Muscle of back (tissue), 13 donors: ENCODE measurements at places on chromosomes 12 and 14. TPM values are rescaled to one million over a fixed set of nuclear protein-coding genes. Genes with fewer than 3 reads are reported as not detected.

- DNase-seq = no peak
These were observed 21.1 kb downstream of the ENTPD5 start for GRCh38 chr14:73997944-73998447.

GRCh38 chr14:97687944-97688630 is 890.9 kb downstream of the VRK1 start:
- DNase-seq = peak; percentile 31

DNA sequence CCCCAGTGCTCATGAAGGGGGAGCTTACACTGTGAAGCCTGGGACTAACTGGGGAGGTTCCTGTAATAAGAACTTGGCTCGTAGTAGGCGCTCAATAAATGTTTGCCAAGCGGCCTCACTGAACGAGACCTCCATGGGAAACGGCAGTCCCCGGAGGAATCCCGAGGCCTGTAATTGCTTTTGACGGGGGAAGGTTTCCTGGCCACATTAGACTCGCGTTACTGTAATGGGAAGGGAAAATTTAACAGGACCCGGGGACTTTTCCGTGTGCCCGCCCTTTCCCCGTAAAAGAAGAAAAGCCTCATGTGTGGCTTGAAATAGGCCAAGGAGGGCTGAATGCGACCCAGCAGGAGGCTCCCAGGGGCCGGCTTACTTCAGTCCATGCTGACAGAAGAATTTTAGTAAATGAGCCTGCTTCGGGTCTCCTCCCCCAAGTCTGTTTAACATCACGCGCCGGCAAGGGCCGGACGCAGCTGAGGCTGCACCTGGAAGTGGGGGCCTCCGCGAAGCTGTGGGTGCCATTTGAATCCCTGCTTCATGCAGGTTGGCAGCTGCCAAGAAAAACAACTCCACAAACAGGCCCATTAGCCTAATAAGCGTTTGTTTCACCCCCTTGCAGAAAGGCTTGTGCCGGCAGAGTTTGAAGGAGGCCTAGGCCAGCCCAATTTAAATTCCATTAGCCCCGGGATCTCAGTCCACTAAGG is 39.8 kb upstream of the PWP1 start:
- DNase-seq = peak; percentile 44

Gene CEBPE
- polyA plus RNA-seq = 0.13 TPM

Gene RAD52
- polyA plus RNA-seq = 16.3 TPM

Gene AP4S1
- polyA plus RNA-seq = 14.4 TPM

Gene SYNDIG1L
- not detected for polyA plus RNA-seq

DNA sequence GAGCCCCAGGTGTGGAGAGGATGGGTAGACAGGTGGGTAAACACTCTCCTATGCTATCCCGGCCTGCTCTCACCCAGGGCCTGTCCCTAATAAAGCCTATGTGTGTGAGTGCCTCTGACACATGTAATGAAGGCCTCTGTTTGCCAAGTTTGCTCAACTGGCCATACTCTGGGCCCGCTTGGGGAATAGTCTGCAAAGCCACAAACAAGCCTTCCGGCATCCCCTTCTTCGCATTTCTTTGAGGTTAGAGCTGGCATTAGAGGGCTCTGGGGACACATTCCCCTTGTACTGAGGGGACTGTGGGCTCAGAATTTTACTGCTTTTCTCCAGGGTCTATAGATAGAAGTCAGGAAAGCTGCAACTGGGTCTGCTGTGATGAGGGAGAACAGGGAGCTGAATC is 240.5 kb downstream of the C12orf75 start:
- no peak for DNase-seq

Gene ACACB
- 6.0 TPM for polyA plus RNA-seq

Gene LEMD3
- polyA plus RNA-seq = 19.3 TPM

GRCh38 chr12:14402697-14403096 is 37.2 kb downstream of the ATF7IP start:
- DNase-seq = no peak

GRCh38 chr14:28571636-28572035 is 195.0 kb upstream of the FOXG1 start:
- no peak for DNase-seq

DNA sequence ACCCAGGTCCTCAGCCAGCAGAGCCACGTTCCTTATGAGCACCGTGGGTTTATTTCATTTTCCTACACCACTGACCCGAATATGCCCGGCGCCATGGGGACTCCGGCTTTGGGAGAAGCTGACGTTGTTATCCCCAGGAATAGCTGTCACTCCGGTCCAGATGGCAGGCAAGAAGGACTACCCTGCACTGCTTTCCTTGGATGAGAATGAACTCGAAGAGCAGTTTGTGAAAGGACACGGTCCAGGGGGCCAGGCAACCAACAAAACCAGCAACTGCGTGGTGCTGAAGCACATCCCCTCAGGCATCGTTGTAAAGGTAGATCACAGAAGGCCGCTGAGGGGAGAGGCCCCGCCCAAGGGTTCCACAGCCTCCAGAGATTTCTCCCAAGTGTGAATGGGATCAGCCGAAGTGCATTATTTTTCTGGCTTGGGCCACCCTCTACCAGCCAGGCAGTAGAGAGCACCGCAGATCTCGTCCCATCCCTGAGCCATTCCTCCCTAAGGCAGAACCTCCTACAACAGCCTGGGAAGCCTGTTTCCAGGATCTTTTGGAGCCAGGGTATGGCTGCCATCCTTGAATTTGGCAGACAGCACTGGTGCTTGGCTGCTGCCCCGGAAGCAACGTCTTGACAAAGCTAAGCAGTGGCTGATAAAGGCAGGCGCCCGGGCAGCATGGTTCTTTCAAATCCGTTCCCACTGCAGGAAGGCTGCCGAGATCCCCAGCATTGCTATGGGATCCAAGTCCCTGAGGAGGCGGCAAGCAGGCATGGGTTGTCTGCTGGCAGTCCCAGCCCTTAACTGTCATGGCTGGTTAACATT is 17.8 kb downstream of the CDK2AP1 start:
- no peak for DNase-seq

DNA sequence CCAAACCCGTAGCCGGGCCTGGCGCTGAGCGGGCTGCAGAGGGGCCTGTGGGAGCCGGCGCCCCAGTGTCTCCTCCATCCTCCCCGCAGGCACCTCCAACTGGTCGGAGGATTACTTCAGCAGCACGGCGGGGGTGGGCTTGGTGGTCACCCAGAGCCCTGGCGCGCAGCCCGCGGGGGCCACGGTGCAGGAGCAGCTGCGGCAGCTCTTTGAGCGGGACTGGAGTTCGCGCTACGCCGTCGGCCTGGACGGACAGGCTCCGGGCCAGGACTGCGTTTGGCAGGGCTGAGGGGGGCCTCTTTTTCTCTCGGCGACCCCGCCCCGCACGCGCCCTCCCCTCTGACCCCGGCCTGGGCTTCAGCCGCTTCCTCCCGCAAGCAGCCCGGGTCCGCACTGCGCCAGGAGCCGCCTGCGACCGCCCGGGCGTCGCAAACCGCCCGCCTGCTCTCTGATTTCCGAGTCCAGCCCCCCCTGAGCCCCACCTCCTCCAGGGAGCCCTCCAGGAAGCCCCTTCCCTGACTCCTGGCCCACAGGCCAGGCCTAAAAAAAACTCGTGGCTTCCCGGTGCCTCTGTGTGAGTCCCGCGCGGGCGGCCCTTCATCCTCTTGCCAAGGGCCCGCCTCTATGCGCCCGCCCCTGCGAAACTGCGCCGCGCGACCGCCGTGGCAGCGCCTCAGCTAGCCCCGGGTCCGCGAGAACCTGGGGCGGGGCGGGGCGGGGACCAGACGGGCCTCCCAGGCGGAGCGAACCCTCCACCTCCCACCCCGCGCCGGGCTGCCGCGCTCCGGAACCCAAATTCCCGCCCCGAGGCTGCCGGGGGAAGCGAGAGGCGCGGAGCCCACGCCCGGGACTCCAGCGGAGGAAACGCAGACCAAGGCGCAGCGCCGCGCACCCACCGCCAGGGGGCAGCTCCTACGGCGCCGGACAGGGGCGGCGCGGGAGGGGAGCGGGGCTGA is 8.3 kb downstream of the PLD4 start:
- peak; percentile 93 for DNase-seq

DNA sequence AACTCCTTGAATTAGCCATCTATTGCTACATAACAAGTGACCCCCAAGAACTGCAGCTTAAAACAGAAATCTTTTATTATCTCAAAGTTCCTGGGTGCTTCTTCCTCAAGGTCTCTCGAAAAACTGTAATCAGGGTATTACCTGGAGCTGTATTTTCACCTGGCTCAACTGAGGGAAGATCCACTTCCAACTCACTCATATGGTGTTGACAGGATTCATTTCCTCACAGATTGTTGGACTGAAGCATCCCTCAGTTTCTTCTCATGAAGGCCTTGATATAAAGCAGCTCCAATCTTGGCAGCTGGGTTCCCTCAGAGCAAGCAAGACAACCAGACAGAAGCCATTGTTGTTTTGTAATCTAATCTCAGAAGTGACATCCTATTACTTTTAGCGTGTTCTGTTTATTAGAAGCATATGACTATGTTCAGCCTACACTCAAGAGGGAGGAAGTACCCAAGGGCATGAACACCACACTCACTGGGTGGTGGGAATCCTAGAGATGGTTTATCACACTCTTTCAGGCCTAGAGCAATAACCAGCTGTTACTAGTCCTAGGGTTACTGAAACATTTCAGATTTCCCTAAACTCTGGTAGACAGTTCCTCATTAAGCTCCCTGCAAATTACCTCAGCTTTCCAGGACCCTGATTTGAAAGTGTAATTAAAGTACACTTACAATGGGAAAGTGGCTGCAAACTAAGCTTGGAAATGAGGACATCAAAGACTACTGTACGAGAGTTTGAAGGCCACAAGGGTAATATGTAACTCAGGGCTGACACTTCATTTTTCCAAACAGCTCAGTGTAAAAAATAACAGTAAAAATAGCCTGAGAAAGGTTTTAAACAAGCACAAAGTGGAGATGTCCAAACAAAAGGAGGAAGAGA is 222.2 kb downstream of the SEC23A start:
- no peak for DNase-seq

Gene OLR1
- 0.67 TPM for polyA plus RNA-seq

DNA sequence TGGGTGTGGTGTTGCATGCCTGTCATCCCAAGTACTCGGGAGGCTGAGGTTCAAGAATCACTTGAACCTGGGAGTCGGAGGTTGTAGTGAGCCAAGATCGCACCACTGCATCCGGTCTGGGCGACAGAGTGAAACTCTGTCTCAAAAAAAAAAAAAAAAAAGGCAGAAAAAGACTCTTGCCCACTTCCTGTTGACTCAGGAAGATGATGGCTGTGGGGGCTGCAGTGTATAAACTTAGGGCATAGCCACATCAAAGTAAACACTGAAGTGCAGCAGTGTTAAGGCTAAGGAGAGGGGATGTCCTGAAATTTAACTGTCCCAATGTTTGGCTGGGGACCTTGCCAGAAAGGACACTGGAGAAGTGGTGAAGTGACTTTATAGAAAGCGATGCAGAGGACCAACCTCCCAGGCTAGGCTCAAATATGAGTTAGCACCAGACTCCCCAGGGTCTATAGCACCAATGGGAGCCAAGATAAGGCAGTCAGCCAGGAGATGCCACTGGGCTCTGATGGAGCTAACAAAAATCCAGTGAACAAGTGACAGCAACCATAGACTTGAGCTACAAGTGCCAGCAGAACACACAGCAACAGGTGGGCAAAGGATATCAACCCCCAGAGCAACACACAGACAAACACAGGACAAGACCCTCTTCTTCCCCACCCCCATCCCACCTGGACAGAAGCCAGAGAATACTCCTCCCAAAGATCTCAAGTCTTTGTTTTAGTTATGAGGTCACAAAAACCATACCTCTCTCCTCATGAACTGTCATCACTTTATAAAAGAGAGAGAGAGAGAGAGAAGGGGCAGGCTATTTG is 28.0 kb downstream of the NELL2 start:
- no peak for DNase-seq

Gene MTERF2
- 26.3 TPM for polyA plus RNA-seq

Gene GLT8D2
- polyA plus RNA-seq = 70.0 TPM

DNA sequence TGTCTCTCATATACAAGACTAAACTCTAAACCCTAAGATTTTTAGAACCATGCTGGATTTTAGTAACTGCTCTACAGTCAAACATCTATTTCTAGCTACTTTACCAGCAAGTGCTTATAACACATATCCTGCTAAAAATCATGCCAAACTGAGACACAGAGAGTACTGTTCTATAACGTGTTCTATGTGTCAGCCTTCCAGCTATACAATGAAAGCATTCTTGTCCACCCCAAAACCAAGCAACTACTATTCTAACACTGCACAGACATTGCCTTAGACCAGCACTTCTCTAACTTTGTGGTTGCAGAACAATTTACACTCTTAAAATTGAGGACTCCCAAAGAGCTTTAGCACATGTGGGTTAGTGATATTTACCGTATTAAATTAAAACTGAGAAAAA is 85.7 kb downstream of the SPPL3 start:
- DNase-seq = no peak

Gene SIX4
- polyA plus RNA-seq = 16.8 TPM

Gene SETD3
- polyA plus RNA-seq = 50.2 TPM

DNA sequence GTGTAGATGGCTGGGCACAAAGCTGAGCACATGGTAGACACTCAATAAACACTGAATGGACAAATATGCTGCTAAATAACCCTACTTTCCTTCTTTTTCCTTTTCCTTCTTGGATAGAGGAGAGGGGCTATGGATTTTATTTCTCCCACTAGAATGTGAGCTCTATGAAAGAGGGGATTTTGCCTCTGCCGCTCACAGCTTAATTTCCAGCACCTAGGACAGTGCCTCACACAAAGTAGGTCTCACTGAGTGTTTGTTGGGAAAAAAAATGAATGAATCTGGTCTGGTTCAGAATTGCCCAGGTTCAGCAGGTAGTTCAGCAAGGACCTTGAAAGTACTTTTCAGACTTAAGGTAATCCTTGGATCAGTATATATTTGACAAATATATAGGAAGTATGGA is 65.5 kb downstream of the WSCD2 start:
- no peak for DNase-seq

- DNase-seq = no peak
These were observed 1.3 kb downstream of the TAMALIN start for GRCh38 chr12:52007982-52008510.

Gene G2E3
- 20.9 TPM for polyA plus RNA-seq

DNA sequence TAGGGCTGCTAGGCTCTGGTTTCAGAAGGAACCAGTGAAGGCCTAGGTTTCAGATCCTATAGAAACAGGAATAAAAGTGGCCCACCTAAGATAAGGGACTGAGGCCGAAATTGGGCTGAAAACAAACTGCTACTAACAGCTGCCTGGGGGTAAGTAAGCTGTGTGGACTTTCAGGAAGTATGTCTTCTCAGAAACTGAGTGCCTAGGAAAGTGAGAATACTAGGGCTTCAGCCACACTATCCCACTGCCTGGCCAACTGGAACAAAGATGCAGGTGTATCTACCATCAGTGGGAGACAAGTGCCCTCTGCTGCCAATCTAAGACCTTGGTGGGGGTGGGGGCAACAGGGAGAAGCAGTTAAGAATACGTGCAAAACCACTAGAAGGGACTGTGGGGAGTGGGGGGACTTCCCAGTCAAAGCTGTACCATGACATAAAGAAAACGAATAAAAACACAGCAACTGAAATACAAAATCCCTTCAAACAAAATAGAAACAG is 82.5 kb downstream of the MED13L start:
- DNase-seq = no peak

Gene DNAI7
- 0.73 TPM for polyA plus RNA-seq

Gene PPP1R36
- polyA plus RNA-seq = not detected

Gene TXNDC16
- 7.5 TPM for polyA plus RNA-seq

Gene ABCD2
- 0.09 TPM for polyA plus RNA-seq
